ENCODE measurements at places on chromosomes 16 and 17. TPM values are rescaled to one million over a fixed set of nuclear protein-coding genes. Genes with fewer than 3 reads are reported as not detected.

HOXB6 gene
- total RNA-seq, result 6.3 TPM

GRCh38 chr17:72465191-72466024 lies 344.6 kb downstream of the SOX9 start:
- no peak for DNase-seq

PTGES3L gene
- total RNA-seq, result 0.40 TPM

DNA sequence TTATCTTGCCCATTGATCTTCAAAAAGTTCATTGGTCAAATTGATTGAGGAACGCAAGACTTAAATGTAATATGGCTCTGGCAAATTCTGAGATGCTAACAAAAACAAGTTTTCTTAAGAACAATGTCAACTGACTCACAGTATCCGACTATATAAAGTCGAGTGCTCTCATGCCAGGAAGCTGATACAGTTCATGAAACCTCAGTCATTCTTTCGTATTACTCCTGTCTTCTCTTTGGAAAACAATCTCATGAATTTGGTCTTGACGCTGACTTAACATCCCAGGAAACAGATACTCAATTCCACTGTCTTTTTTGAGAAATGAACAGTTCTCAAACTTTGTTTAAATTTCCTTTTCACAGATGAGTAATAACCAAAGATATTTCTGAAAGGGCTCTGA lies 704.9 kb downstream of the MAF start:
- DNase-seq, result no peak

- DNase-seq, result peak; percentile 82
These were observed 4.4 kb downstream of the FMNL1 start for GRCh38 chr17:45225964-45226530.

NPIPB8 gene
- total RNA-seq, result 7.5 TPM

GRCh38 chr16:17970816-17971331 lies 365.7 kb downstream of the NPIPA8 start:
- DNase-seq, result no peak

GRCh38 chr16:12531937-12532336 lies 271.8 kb downstream of the CPPED1 start:
- DNase-seq, result no peak

- no peak for DNase-seq
These were observed 65.4 kb upstream of the CLEC18A start for GRCh38 chr16:69885722-69886121.

GRCh38 chr17:77346765-77347164 lies 206.0 kb downstream of the SEC14L1 start:
- peak; percentile 3 for DNase-seq

- no peak for DNase-seq
These were observed 985 bp upstream of the C17orf107 start for GRCh38 chr17:4898351-4898750.

RRAD gene
- total RNA-seq, result 6.2 TPM

DNA sequence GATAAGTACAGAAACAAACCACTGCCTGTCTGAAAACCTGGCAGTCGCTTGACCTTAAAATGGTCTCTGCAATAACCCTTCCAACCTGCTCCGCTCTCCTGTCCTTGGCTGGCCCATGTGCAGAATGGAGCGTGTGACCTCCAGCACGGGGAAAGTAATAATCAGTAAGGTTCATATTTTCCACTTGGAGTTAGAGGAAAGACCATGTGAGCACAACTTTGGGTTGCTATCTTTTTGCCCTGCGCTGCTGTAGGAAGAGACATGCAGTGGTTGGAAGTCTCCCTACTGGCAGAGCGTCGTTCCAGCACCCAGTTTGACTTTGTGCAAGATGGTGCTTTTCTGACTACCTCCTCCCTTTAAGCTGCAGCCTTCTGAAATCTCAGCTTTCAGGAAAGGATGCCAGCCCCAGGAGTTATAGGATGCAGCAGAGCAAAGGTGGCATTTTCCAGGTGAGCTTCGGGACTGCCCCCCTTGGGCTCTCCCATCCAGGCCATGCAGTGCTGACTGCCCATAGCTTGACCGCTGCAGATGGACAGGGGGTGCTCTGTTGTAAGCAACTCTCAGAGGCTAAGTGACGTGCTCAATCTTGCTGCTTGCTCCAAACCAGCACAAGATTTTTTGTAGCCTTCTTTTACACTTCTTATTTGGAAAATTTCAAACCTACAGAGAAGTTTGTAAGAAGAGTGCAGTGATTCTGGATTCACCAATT lies 110.7 kb upstream of the NOL11 start:
- no peak for DNase-seq

SLC12A3 gene
- not detected for total RNA-seq

DNA sequence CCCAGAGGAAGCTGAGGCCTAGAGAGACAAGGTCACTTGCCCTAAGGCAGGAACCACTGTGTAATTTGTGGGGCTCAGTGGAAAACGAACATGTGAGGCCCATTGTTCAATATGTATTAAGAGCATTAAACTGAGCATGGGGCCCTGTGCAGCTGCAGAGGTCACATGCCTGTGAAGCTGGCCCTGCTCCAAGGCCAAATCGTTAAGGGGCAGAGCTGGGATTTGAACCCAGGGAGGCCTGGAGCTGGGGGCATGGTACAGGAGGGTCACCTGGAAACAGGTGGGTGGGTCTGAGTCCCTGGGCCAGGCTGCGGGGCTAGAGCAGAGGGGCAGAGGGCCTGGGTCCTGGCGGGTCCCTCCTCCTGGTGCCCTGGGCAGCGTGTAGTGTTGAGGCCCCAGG lies 19.7 kb downstream of the C16orf74 start:
- DNase-seq, result no peak

CRYBA1 gene
- total RNA-seq, result not detected

GRCh38 chr17:73600103-73600871 lies 44.0 kb downstream of the SDK2 start:
- no peak for DNase-seq

GRCh38 chr17:3511852-3512504 lies 36.2 kb downstream of the ASPA start:
- DNase-seq, result no peak

CIBAR2 gene
- total RNA-seq, result not detected

DNA sequence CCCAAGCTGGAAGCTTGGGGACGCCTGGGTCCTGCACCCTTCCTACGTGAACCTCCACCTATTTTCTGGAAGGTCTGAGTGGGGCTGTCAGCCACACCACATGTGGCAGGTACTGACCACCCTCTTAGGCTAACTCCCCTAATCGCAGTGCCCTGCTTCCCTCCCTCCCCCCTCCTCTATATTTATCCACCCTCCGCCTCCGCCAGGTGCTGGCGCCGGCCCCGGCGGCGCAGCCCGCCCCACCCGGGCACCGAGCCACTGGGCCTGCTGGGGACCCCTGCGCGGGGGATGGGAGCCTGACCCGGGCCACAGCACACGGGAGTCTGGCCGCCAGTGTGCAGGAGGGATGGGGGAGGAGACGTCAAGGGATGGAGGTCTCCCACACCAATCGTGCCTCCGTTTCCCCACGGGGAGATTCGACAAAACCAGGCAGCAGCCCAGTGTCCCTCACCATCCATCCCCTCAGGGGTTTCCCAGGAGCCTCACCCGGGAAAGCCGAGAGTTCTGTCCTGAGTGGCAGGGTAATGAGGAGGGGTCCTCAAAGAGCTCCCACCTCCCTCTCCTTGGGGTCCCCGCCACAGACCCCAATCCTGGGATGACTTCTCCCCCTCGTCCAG lies 1.3 kb downstream of the PLEKHH3 start:
- no peak for DNase-seq

DNA sequence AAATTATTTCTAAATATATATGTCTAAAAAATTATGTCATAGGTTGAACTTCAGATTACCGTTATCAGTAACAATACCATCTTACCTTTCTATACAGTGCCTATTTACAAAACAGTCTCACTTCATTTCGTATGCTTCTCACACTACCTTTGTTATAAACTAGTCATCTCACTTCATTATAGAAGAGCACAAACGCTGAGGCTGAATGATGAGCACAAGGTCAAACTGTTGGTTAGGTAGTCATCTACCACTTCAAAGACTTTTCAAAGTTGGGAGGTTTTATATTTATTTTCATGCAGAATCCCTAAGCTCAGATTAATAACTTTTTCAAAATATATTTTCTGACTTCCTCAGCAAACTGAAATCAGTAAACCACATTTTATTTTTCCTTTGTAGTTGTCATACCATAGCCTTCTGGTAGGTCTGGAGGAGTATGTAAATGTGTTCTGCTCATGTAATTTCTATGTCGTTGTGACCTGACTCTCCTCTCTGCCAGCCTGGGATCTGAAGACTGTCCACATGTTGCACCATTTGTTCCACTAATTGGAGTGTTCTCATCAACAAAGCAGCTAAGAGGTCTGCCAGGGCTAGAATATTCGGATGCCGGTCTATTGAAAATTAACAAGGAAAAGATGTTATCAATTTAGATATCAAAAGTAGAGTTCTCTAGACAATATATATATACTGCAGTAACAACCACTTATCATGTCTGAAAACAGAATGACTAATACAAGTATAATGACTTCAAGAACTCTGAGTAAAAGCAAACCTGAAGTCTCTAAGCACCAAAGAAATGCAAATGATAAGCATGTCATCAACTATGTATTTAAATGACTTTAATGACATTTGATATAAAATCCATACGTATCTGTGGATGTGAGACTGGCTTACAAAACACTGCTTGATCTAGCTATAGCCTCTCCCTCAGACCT lies 73.9 kb downstream of the CEP95 start:
- no peak for DNase-seq

SPATA33 gene
- total RNA-seq, result 6.5 TPM

DNA sequence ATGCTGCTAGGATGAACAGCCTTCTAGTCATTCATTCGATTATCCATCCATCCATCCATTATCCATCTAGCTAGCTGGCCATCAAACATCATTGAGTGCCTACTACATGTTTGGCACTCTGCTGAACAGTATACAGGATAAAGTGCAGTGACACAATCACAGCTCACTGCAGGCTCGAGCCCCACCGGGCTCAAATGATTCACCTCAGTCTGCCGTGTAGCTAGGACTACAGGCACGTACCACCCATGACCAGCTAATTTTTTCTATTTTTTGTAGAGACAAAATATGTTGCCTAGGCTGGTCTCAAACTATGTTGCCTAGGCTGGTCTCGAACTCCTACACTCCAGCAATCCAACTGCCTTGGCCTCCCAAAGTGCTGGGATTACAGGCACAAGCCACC lies 50.0 kb downstream of the SSH2 start:
- no peak for DNase-seq

WNT9B gene
- total RNA-seq, result not detected

DNA sequence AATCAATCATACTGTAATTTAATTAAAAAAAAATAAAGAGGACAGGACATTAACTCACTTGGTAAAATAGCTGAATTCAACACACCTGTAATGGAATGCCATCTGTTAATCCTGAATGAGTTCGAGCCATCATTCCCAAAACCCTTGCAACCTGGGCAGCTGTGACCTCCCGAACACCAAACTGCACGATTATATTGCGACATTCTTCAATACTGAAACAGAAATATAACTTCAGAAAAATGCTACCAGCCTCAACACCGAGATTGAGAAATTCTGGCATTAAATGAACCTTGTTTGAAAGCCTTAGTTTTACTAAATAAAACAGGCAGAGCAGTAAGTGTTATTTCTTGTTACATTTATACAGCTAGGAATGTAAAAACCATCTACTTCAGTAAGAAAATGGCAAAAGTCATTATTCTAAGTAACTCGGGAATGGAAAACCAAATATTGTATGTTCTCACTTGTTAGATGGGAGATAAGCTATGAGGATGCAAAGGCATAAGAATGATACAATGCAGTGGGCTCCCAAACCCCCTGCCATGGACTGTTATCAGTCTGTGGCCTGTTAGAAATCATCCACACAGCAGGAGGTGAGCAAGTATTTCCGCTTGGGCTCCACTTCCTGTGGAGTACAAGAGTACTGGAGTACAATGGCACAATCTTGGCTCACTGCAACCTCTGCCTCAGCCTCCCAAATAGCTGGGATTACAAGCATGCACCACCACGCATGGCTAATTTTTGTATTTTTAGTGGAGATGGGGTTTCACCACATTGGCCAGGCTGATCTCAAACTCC lies 46.5 kb downstream of the CNOT1 start:
- DNase-seq, result no peak

DNA sequence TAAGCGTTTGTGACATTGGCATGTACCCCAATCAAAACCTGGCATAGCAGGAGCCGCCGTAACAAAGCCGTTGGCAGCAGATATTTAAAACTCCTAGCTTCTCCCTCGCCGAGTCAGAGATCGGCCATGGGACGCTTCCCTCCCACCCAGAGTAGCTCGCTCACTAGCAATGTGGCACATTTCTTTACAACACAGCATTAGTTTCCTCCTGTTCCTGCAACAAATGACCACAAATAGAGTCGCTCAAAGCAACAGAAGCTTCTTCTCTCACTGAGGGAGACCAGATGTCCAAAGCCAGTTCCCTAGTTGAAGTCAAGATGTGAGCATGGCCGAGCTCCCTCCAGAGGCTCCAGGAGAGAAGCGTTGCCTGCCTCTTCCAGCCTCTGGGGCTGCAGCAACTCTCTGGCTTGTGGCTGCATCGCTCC lies 106.7 kb downstream of the RBFOX3 start:
- no peak for DNase-seq

DNA sequence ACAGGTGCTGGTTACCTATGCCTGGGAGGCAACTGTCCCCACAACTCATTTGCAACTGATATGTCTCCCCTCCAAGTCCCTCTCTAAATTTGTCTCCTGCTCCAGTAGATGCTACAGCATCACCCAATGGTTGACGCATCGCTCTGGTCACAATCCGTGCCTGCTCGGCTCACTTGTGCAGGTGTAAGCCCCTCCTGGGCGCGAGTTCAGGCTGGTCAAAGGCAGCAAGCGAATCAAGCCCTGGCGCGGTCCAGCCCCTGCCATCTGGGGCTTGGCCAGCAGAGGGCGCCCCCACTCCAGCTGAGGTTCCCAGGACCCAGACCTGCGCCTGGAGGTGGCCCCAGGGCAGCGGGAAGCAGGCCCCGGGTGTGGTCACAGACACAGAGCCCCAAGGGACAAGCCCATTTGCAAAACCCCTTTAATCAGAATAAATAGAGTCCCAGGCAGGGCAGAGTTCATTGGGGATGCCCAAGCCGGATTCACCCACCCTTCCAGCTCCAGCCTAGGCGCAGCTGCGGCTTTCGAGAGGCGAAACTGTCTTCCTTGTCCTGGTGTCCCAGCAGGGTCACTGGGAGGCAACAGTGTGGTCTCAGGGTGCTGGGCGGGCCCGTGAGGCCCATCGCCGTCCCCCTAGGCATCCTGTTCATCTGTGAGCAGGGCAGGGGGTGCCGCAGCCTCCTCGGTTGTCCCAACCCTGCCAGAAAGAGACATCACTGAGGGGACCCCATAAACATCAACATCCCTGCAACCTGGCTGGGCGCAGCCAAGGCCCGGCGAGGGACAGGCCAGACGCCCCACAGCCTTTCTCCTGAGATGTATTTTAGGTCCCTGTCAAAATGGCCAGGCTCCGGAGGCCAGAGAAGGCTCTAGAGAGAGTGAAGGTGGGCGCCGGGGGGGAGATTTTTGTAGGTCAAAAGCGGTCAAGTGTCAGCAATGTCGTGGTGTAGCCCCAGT lies 15.8 kb downstream of the TMC6 start:
- DNase-seq, result peak; percentile 88

- DNase-seq, result no peak
These were observed at the start of gene HSF4 for GRCh38 chr16:67164599-67165061. HSF4 (plus strand) TSS chr16:67164745; CDS start chr16:67164812, 67 bp downstream.

- DNase-seq, result no peak
These were observed 26.0 kb downstream of the CACNG3 start for GRCh38 chr16:24282141-24282540.

NKD1 gene
- total RNA-seq, result 37.0 TPM

TEKT1 gene
- 0.89 TPM for total RNA-seq

ABCA3 gene
- 39.0 TPM for total RNA-seq

C16orf95 gene
- total RNA-seq, result 6.1 TPM

GRCh38 chr17:11273596-11273995 lies 32.6 kb downstream of the SHISA6 start:
- no peak for DNase-seq
